ENCODE measurements at places on chromosomes 11 and 22.

GRCh38 chr11:2173150-2173693 is 1.6 kb upstream of the TH start:
- DNase-seq = no peak

DNA sequence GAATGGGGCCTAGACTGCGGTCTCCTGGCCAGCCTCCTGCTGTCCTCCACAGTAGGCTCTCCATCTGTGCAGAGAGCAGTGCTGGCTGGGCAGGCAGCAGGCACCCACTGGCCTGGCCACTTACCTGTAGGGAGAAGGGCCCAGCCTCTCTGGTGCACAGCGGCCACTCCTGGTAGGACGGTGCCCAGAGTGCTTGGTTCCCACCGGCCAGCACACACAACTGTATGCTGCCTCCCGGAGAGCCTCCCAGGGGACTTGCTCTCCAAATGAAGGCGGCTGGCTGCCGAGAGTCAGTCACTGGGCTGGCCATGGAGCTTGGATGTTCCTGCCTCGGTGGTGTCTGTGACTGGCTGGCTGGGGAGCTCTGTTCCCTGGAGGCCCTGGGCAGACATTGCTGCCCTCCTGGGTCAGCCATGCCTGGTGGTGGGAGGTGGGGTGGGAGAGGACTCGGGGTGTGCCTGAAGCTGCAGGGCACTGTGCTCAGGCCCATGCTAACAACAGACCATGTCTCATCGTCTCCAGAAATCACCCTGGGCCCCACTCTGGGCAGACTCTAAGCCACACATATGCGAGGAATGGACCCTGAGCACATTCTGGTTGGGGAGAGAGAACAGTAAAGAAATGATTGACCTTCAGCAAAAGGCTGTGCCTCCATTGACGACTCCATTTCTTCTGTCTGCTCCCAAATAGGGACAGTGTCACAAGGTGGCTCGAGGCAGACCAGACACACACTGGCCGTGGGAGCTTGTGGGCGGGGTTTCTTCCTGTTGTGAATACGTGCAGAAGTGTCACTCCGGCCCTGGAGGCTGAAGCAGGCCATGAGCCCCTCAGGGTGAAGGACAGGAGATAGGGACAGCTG is 350.8 kb downstream of the TBC1D22A start:
- no peak for DNase-seq

- no peak for DNase-seq
Measured at GRCh38 chr11:115330684-115331482, 173.3 kb downstream of the CADM1 start.

DNA sequence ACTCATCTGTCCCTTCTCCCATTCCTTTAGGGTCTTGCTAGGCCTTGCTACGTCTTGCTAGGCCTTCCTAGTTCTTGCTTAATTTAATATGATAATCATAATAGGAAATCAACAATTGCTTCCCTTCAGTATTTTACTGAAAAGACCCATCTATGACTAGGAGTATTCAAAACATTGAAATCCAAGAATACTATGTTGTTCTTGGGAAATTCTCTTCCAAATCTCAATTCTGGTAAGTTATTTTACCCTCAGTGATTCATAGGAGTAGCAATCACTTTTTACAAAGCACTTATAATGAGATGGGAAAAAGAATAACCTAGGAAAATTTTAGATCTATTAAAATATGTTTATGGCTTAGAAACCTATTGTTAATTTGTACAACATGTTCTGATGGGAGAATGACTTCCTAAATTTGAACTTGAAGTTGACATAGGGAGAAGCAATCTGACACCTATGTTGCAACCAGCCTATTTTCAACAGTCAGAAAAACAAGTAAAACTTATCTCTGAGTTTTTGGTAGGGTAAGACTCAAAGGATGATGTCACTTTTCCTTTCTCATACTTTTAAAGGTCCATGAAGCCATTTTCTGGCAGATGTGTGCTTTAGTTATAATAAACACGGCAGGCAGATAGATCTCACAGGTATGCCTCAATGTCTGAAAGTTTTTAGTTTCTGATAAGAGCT is 29.5 kb upstream of the HIPK3 start:
- no peak for DNase-seq

- no peak for DNase-seq
Measured at GRCh38 chr11:898540-899190, 11.9 kb downstream of the CHID1 start.

GRCh38 chr11:64259533-64260067 is 8.3 kb downstream of the PLCB3 start:
- DNase-seq = no peak

- DNase-seq = no peak
Measured at GRCh38 chr22:44730490-44731356, 21.7 kb upstream of the ARHGAP8 start.

DNA sequence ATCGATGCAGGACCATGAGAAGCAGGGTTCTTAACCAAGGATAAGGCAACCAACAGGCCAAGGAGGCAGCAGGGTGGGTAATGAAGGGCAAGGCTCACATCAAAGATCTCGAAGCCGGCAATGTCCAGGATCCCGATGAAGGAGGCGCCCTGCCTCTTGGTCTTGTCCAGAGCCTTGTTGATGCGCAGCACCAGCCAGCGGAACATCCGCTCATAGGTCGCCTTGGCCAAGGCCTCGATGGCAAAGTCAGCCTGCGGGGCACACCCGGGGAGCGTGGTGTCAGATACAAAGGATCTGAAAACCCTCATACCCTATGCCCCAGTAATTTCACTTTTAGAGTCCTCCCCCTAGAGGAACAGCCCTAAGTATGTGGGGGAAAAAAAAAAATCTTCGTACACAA is 63.5 kb downstream of the APOL1 start:
- DNase-seq = no peak

DNA sequence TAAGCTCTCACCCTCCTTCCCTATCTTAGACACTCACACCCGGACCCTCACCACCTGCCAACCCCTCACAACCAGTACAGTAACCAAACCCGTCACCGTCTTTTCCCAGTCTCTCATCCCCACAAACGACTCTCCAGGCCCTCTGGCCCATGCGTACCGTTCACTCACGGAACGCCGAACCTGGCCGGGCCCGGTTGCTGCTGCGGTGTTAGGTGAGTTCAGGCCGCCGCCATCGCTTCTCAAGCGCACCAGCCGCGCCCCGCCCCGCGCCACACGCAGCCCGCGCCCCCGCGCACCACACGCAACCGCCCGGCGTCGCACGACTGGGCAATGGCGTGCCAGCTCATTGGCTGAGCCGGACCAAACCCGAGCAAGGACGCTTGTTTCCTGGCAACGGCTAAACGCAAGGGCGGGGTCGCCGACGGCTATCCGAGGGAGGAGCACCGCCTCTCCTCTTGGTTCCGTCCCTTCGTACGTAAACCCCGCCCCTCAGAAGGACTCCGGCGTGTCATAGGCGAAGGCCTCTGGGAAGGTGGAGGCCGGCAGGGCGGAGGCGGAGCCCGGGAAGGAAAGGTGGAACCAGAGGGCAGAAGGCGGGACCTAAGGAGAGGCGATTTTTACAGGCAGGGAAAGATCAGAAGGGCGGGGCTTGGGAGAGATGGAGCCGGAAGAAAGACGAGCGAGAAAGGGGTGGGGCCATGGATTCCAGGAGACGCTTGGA is at the start of gene FHIP1B:
Gene FHIP1B (minus strand): TSS at position 250 of the 721 bp plus-strand sequence. CDS start 10,120 bp downstream, outside the sequence.
- peak; percentile 100 for DNase-seq

- DNase-seq = no peak
Measured at GRCh38 chr11:69558519-69558941, 77.1 kb downstream of the LINC01488 start.

- no peak for DNase-seq
Measured at GRCh38 chr11:10622957-10623791, 54.7 kb upstream of the LYVE1 start.

DNA sequence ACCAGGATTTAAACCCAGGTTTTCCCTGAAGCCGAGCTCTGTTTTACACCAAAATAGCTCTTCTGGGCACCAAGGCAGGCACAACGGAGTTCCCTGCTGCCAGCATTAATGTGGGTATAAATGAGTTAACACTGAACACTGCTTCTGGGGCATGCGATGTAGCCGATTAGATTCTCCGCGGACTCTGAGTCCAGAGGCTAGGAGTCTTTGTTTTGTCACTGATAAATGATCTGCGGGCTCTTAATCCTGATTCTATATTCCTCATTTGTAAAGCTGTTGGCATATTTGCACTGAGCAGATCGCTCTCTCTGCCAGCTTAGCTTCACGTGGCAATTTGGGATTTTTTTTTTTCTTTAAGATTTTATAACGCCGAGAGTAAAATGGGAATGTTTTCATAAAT is 16.8 kb upstream of the LDLRAD3 start:
- DNase-seq = no peak

GRCh38 chr11:66820901-66821300 is 22.3 kb upstream of the RCE1 start:
- no peak for DNase-seq

Data from Panc1 (cell line).